ENCODE measurements at places on chromosomes 7 and 10.
A peak's percentile ranks its signal among the peaks of the same experiment; 100 is the strongest.

- DNase-seq = peak; percentile 69
These were observed 29.8 kb downstream of the PLAU start for GRCh38 chr10:73940634-73941221.

- DNase-seq = no peak
These were observed 37.9 kb upstream of the DNAJB12 start for GRCh38 chr10:72392571-72392970.

GRCh38 chr7:142523821-142524460 lies 225.3 kb upstream of the PRSS1 start:
- no peak for DNase-seq

- DNase-seq = no peak
These were observed 161.3 kb upstream of the SHH start for GRCh38 chr7:155973451-155973997.

DNA sequence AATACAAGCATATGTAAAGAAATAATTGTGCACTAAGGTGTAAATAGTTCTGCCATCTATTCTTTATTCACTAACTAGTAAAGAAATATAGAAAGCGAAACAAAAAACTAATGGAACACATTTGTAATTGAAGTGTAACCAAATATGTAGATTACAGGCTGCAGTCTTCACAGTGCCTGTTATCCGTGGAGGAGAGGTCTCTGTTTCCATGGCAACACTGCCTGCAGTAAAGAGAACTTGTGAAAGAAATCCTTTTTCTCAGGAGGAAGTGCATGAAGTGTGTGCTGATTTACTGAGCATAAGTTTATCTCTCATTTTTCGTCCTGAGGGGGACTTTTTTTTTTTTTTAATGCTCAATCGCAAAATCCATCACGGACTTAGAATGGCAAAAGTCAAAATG lies 102.5 kb downstream of the APBB1IP start:
- no peak for DNase-seq

DNA sequence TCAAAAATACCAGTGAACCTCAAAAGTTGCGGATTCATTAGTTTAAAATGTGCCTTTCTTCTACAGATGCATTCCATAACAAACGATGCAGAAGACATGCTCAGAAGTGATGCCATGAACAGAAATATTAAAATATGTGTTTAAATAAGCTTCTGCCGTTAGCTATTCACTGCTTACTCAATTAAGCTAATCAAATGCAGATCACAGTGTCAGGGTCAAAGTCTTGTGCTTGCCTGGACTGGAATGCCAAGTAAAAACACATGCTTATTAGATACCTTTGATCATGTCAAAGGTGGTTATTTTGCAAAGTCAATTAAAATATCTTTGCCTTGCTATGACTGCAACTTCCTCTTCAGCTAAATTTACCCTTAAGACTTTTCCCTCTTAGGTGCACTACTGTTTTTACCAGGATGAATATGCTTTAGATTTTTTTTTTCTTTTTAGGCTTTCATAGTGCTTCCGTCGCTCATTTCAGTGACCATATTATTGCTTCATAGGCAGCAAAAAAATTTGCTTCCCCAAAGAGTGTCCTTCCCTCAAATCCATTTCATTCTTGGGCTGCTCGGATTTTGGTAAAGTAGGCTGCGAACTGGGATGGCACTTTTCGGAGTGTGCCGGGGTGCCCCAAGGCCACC lies 905 bp downstream of the ASB13 start:
- DNase-seq = no peak

DNA sequence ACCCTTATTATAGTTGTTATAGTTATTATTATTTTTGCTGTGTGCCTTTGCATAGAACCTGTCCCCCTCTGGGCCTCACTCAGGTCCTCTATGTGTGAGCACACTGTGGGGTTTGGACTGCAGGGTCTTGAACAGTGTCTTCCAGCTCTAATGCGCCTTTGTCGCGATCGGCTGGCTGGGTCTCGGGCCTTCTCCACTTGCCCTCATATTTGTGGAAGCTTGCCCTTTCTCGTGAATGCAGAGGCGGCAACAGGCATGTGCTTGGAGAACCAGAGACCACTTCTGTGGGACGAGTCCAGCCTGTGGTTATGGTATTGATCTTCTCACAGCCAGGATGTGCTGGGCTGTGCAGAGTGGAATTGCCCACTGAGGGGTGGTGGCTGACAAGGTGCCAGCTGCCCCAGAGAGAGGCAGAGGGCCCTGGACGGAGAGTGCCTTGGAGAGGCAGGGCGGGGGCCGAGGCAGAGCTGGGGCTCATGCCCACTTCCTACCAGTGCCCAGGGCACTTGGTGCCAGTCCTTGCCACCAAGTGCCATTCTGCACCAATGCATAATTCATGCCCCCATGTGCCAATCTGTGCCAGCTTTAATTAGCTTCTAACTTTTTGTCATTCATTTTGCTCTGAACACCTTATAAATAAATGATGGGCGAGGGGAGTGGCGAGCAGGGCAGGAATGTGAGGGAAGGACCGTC lies 6.8 kb upstream of the CDH23 start:
- DNase-seq = no peak

GRCh38 chr10:69912589-69912988 lies 110.9 kb downstream of the COL13A1 start:
- no peak for DNase-seq

- no peak for DNase-seq
These were observed 64.5 kb downstream of the ADCYAP1R1 start for GRCh38 chr7:31116615-31117014.

DNA sequence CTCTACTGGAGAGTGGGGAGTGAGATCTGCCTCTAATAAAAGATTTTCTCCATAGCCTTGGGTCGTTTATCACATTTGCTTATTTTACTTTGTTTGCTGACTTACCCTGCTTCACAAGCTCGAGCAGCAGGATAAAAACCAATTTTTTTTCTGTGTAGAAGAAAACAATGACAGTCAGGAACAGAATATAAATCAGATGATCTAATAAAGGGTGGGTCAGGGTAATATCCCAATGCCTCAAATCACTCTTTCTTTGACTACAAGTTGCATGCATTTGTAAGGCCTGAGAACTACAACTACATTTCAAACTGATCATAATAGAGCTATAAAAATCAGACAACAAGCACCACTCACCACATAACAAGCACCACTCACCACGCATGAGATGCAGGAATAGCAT lies 174.4 kb upstream of the ADARB2 start:
- no peak for DNase-seq

DNA sequence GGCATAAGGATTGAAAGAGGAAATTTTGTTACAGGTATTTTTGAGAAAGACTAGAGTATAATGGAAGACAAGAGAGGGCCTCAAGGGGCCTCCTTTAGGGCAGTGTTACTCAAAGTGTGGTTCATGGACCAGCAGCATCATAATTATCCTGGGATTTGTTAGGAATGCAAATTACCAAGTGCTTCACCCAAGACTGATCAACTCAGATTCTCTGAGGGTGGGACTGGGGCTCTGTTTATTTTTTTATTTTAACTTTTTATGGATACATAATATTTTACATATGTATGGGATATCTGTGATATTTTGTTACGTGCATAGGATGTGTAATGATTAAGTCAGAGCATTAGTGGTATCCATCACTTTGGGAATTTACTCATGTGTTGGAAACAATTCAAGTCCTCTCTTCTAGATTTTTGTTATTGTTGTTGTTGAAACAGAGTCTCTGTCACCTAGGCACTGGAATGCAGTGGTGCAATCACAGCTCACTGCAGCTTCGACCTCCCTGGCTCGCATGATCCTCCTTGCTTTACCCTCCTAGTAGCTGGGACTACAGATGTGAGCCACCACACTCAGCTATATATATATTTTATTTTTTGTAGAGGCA lies 2.2 kb upstream of the KCTD7 start:
- no peak for DNase-seq

GRCh38 chr10:13771992-13772391 lies 185.2 kb downstream of the PRPF18 start:
- no peak for DNase-seq

DNA sequence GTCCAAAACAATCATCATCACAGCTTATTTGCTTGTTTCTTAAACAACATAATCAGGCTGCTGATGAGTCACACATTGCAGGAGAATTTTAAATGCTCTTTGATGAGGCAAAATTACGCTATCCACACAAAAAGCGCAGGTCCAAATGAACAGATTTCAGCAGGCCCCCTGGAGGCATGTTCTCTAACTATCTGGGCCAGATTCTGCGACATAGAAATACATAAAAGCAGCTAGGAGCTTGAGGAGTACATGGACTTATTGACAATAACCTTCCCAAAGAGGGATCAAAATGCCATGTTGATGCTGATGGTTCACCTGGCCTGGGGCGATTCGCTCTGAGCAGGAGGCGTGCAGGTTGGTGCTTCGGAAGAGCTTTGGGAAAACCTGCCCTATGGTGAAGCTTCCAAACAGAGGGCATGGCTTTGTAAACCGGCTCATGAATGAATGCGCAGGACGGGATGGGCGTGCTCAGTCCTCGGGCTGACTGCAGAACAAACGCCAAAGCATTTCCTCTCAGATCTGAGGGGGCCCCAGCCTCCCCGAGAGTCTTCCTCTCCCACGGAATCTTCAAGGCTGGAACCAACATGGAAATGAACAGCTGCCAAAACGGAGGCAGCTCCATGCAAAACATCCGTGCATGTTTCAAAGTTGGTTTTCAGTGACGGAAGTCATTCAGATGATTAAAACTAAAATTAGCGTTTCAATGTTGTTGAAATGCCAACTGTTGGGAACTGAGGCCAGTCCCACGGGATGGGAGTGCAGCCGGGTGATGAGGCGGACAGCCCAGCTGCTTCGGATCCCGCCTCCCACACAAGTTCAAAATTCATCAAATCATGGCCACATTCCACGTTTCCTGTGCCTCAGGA lies 179.6 kb downstream of the TCERG1L start:
- no peak for DNase-seq

GRCh38 chr10:129626309-129626708 lies 159.3 kb downstream of the MGMT start:
- no peak for DNase-seq

GRCh38 chr10:13536674-13537366 lies 8.0 kb upstream of the BEND7 start:
- no peak for DNase-seq

DNA sequence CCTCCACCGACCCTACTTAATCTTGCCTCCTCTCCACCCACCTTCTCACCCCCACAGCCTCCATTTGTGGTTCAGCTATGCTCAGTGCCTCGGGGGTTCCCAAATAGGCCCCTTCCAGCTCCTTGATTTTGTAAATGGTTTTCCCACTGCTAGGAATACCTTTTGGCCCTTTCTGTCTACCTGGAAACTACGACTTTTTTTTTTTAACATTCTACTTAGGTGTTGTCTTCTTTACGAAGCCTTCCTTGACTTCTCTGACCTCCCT lies 27.2 kb upstream of the PDCD4 start:
- no peak for DNase-seq

DNA sequence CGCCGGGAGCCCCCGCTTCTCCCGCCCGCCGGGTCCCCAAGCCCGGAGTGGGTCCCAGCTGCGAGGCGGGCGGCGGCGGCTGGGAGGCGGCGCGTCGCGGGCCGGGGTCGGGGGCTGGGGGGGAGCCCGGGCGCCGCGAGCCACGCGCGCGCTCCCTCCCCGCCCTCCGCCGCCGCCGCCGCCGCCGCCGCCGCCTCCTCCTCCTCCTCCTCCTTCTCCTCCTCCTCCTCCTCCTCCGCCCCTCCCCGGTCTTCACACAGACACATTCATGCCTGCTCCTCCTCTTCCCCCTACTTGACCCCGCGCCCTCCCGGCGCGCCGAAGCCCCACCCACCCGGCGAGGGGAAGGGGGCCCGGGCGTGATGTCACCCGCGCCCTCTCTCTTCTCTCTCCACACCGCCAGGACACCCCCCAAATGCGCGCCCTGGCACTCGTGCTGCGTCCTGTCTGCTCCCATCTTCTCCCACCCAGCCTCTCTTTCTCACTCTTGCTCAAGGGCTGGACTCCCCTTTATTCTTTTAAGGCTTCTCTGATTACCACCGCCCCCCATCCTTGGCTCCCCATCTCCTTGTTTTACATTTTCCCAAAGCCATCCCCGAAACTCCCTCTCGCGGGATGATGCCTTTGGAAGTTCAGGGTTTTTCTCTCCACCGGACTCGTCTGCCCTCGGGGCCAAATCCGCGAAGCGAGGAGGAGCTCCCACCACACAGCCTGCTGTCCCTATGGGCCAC lies 967 bp upstream of the GLI3 start:
- DNase-seq = no peak

DNA sequence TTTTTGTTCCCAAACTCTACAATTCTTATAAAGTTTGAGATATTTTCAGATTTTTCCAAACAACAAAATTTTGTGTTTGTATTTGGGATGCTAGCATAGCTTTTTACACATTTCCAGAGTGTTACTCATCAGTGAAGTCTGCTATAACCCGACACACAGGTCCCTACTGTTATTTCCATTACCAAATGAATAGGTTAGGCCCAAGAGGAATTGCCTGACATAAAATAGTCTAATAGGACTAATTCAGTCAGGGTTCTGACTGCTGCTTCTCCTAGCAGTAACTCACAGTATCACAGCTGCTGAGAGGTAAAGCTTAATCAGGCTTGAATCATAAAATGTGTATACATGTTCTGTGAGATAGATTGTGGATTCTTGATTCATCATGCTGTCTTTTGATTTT lies 49.1 kb upstream of the STRIP2 start:
- no peak for DNase-seq
